ENCODE measurements at places on chromosomes 2 and 18.
A peak's percentile ranks its signal among the peaks of the same experiment; 100 is the strongest.

GRCh38 chr2:9693646-9694045 lies 62.8 kb upstream of the YWHAQ start:
- no peak for DNase-seq

DNA sequence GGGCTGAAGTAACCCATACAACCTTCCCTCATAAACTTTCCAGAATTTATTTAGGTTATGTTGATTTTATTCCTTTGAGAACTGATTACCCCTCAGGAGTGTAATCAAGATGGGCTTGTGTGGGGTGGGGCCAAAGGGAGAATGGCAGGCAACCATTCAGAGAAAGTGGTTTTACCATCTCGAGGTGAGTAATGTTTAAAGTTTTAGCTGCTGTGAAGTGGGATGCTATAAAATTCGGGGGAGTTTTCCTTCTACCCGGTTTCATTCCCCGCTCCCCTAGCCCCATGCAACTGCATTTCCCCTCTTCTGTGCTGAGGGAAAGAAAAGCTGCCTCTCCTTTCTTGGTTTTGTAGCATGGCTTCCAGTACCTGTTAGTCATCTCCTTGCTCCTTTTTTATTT lies 34.7 kb downstream of the MAP4K4 start:
- no peak for DNase-seq

GRCh38 chr2:21607572-21607971 lies 483.8 kb downstream of the TDRD15 start:
- no peak for DNase-seq

GRCh38 chr2:235769046-235769445 lies 275.2 kb downstream of the AGAP1 start:
- DNase-seq, result no peak

- DNase-seq, result no peak
These were observed 262.5 kb downstream of the KCNJ3 start for GRCh38 chr2:154960802-154961583.

GRCh38 chr2:149064856-149065630 lies 26.5 kb downstream of the LYPD6B start:
- DNase-seq, result no peak

DNA sequence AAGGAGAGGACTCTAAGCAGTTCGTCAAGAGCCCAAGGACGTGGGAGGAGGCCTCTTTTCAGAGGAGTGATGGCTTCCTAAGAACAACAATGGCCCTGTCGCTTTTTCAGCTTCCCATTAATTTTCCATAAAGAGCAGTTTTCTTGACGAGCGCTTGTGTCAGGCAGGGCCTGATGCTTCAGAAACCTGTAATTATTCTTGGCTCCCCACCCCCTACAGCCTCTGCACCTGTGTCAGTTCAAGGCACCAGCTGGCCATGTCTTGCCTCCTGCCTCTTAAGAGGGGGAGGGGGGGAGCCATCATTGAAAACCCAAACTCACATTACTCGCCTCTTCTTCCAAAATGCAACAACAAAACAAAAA lies 32.3 kb downstream of the KLF7 start:
- DNase-seq, result no peak

DNA sequence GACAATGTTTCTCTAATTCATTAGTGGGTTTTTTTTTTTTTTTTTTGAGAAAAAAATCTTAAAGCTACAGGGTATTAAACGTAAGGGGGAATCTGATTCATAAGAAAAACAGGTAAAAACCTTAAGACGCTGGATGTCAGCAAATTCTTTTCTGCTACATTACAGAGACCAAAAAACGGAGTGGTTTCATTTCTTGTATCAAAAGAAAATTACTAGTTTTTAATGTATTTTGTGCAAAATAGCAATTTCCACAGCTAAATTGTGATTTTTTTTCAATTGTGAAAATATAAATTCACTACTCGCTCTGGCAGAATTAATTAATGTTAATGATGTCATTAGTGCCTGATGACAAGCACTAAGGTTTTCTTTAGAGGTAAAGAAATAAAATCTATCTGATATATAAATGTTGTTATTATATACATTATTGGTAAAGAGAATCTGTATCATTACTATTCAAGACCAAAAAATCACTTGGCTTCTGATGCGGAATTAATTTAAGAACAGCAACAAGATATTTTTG lies 9.9 kb downstream of the OTX1 start:
- no peak for DNase-seq

GRCh38 chr2:38148501-38148900 lies 72.5 kb upstream of the CYP1B1 start:
- no peak for DNase-seq

DNA sequence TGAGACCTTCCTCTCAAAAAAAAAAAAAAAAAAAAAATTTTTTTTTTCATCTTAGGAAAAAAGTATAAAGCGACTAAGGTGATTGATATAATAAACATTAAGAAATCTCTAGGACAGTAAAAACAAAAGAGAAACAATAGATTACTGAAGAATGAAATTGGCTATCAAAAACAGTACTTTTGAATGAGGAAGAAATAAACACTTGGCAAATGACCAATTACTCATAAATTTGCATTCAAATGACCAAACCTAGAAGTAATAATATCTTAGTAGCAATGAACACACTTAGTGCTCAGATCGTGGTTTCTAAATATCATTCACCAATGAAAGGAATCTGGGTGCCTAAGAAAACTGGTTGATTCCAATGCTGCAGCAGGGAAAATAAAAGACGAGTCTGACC lies 10.3 kb upstream of the SCRN3 start:
- DNase-seq, result no peak

GRCh38 chr2:26571316-26571715 lies 69.8 kb downstream of the CIB4 start:
- no peak for DNase-seq

DNA sequence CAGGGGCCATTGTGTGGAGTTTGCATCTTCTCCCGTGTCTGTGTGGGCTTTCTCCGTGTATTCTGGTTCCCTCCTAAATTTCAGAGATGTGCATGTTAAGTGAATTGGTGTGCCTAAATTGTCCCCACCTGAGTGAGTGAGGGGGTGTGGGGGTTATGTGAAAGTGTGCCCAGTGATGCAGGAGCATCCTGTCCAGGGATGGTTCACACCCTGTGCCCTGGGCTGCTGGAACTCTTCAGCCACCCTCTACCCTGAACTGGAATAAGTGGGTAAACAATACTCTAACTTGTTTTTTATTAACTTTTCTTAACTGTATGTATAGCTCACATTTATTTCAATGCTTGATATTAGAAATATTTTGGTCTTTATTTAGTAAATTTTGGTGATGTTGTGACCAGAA lies 56.0 kb downstream of the UBE2E3 start:
- no peak for DNase-seq

DNA sequence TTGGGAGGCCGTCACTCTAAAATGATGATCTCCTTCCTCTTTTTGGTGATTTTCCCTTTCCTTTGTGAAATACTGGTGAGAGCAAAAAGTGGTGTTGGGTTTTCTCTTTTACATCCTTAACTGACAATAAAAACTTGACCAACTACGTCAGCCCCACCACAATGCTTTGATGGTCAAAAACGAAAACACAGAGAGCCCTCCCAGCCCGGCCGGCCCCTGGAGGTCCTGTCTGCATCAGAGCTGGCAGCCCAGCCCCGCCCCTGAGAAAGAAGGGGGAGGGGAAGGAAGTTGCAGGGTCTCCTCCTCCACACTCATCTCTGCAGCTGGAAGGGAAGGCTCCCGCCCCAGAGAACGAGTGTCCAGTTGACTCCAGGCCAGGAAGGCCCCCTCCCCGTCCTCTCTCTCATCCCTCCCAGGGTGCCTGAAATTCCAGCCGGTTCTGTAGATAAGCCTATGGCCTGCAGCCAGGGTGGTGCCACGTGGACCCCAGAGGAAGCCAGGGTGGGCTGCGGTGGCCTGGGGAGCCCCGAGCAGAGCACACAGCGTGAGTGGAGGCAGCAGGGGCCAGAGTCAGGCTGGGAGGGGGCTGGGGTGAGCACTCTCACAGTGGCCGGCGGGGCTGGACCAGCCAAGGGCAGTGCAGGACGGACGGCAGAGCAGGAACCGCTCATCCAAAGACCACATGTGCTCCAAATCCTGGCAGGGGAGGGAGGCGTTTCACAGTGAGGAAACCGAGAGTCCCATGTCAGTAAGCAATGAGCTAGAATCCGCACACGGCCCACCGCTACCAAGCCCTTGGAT lies 19.8 kb downstream of the BIN1 start:
- peak; percentile 62 for DNase-seq

- no peak for DNase-seq
These were observed 254.1 kb upstream of the TMEFF2 start for GRCh38 chr2:192448881-192449280.

GRCh38 chr2:223860809-223861738 lies 23.7 kb upstream of the AP1S3 start:
- DNase-seq, result no peak

DNA sequence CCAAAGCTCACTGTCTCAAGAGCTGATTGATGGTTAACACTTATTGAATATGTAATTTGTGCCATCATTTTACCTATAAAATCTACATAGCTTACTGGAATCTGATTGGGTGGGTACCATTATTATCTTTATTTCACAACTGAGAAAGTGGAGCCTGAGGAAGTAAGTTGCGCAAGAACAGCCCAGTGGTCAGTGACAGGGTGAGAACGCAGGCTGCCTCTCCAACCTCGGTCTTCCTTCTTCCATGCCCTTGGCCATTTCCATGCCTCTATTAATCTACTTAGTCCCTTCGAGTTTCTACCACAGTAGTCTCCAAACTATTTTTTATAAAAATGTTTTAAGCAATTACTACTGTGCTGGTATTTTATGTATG lies 390.9 kb upstream of the VWC2L start:
- no peak for DNase-seq

DNA sequence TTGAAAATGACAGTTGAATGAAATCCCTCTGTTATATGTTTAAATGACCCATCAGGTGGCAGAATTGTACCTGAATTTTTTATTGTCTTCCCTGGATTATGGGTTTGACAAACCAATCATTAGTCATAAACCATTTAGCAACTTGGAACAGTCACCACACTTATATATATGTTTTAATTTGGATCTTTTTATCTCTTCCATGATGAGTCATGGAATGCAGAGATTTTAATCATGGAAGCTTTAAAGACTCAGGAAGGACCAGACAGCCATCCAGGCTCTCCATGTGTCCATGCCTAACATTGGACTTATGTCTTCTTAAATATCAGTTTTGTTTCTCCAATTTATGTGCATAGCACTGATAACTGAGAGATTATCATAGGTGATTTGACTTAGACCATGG lies 188.3 kb upstream of the ZSWIM2 start:
- DNase-seq, result no peak

DNA sequence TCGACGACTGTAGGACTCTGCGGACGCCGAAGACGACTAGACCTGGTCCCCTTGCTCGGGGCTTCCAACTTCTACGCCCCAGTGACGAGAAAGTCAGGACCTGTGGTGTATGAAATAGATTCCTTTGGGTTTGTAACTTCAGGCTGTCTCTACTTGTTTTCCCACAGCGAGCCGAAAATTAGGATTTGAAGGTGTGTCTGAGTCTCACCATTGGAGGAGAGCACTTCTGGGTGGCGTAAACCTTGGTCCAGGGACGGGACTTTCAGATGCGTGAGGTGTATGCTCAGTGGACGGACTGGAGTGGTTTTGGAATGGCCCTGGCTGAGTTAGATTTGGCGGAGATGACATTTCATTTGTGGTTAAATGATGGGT lies 1.3 kb downstream of the BIRC6 start:
- no peak for DNase-seq

DNA sequence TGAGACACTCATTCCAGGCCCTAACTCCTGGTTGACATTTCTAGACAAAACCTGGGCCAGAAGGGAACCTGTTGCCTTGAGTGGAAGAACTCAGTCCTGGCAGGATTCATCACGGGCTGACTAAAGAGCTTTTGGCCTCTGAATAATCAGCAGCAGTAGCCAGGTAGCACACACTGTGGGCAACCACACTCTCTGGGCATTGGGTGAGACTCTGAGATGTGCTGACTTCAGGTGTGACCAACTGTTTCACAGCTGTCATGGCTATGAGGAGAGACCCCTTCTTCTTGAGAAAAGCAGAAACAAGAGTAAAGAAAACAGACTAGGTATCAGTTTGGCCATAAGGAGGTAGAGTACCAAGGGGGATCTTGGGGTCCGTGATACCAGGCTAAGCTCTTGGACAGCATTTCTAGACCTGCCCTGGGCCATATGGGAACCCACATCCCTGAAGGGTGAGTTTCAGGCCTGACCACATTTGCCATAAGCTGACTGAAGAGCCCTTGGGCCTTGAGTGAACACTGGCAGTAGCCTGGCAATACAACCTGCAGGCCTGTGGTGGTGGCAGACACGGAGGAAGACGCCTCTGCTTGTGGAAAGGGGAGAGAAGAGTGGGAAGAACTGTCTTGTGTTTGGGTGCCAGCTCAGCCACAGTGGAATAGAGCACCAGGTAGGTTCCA lies 230.9 kb downstream of the DLGAP1 start:
- no peak for DNase-seq

Data from GM12892 (cell line).